ENCODE measurements at places on chromosomes 4 and X.

- DNase-seq: no peak
These were observed 768.2 kb downstream of the KCTD8 start for GRCh38 chr4:43680421-43680820.

DNA sequence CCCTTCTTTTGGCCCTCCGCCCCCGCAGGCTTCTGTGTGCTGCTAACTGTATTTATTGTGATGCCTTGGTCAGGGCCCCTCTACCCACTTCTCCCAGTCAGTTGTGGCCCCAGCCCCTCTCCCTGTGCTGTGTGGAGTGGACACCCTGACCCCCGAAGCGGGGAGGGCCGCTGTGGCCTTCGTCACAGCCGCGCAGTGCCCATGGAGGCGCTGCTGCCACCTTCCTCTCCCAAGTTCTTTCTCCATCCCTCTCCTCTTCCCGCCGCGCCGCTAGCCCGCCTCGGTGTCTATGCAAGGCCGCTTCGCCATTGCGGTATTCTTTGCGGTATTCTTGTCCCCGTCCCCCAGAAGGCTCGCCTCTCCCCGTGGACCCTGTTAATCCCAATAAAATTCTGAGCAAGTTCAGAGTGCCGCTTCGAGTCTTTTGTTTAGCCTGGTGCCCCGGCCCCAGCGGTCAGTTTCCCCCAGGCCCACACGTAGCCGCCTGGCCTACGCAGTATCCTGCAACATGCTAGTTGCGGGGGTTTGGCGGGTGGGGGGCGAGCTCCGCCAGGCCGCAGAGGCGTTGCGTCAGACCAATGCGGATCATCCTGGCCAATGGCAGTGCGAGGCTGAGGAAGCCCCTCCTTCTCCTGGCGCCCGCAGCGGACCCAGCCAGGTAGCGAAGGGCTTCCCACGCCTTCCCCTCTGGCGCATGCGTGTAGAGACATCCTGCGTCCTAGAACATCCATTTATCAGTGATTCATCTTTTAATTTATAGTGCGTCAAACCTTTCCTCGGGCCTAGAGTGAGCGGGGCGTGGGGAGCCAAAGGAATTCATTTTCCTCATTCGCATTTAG lies 5.6 kb upstream of the KANTR start:
- peak; percentile 70 for DNase-seq

GRCh38 chrX:9635803-9636202 lies 129.8 kb downstream of the GPR143 start:
- no peak for DNase-seq

DNA sequence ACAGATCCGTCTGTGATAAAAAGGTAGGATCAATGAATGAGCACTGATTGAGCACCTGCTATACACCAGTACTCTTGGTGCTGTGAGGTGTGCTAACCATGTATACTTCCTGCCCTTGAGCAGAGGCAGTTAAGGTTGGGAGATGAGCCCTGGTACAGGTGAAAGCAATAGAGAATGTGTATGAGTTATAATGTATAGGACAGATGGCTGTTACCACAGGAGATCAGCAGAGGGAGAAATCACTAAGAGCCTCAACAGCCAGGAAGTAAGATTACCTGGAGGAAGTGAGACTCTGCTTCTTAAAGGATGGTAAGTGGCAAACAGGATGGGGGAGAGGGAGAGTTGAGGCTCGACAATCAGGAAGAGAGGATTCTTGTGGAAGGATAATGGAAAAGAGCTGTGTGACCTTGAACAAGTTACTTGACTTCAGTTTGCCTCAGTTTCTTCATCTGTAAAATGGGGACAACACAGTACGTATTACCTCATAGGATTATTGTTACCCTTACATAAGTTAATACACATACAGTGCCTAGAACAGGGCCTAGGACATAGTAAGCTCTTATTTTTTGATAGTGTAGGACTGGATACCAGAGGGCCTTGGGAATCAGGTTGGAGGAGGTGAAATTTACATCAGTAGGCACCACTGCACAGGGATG lies 9.1 kb downstream of the CXCR3 start:
- no peak for DNase-seq

GRCh38 chrX:9483376-9483775 lies 18.5 kb downstream of the TBL1X start:
- DNase-seq: no peak

GRCh38 chr4:84312426-84313012 lies 186.6 kb downstream of the NKX6-1 start:
- DNase-seq: no peak

- DNase-seq: no peak
These were observed 1414.0 kb upstream of the AGA start for GRCh38 chr4:178856139-178856800.

All from right kidney (tissue), 9 donors.